NCI-H526 (cell line): ENCODE measurements at places on chromosomes 5 and 9.

- no peak for DNase-seq
Observed at GRCh38 chr9:133563291-133563796, 28.8 kb downstream of the ADAMTSL2 start.

DNA sequence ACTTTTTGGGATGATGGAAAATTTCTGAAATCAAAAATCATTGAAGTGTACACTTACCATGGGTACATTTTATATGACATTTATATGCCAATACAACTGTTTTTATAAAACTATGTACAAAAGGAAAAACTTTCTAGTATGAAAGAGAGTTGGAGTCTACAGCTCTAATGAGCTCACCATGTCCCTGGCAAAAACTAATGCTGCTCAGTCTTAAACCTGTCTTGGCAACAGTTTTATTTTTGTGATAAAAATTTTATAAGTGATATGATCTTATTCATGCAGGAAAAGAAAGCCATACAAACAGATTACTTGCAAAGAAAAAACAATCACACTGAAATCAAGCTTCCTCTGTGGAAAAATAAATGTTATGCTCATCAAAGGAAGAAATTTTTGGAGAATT lies 78.9 kb upstream of the RASEF start:
- no peak for DNase-seq

GRCh38 chr5:13501176-13501575 lies 443.3 kb downstream of the DNAH5 start:
- no peak for DNase-seq

DNA sequence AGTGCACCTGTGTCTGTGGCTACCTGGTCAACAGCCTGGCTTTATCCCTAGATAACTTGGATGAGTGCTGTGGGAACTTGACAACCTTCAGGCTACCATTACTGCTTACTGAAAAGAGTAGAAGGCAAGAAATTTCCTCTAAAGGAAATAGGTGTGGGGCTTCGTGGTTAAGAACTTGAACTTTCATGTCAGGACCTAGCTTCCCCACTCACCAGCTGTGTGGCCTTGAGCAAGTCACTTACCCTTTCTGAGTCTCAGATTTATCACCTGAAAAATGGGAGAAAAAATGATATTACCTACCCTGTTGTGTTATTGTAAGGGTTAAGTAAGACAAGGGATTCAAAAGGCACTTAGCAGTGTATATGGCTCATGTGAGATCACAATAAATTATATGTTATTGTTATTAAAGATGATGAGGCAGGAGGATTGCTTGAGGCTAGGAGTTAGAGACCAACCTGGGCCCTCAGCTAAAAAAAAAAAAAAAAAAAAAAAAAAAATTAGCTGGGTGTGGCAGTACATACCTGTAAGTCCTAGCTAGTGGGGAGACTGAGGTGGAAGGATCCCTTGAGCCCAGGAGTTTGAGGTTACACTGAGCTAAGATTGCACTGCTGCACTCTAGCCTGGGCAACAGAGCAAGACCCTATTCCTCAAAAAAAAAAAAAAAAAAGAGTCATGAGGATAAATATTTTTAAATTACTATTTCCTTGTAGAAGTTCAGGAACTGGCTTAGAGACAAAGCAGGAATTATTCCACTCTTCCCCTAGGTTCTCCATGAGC lies 97.0 kb upstream of the SPRY4 start:
- DNase-seq, result no peak

DNA sequence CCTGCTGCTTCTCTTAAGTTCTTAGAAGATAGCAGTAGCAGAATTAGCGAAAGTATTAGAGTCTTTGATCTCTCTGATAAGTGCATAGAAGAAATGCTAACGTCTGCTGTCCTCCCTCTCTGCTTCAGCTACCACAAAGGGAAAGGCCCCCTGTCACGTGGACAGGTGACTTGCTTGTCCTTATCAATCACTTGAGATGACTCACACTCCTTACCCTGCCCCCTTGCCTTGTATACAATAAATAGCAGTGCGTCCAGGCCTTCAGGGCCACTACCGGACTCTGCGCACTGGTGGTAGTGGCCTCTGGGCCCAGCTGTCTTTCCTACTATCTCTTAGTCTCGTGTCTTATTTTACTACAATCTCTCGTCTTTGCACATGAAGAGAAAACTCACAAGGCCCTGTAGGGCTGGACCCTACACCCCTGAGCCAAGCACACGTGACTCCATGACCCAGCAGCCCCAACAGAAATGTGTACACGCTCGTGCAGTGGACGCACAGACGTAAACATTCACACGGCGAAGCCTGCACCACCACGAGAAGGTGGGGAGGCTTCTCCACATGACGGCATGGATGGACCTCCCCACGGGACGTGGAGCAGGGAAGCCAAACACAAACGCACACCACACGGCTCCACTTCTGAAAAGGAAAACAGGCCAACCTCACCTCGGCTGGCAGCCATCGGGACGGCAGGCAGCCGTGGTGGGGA lies 38.3 kb downstream of the PNPLA7 start:
- no peak for DNase-seq

- no peak for DNase-seq
Observed at GRCh38 chr5:40414922-40415321, 264.8 kb upstream of the PTGER4 start.

GRCh38 chr9:130042406-130042884 lies 544 bp downstream of the FNBP1 start:
- peak; percentile 45 for DNase-seq
